ENCODE measurements at places on chromosomes 1 and 21.
A peak's percentile ranks its signal among the peaks of the same experiment; 100 is the strongest.

- no peak for DNase-seq
Observed at GRCh38 chr1:150912623-150913022, 13.5 kb upstream of the SETDB1 start.

DNA sequence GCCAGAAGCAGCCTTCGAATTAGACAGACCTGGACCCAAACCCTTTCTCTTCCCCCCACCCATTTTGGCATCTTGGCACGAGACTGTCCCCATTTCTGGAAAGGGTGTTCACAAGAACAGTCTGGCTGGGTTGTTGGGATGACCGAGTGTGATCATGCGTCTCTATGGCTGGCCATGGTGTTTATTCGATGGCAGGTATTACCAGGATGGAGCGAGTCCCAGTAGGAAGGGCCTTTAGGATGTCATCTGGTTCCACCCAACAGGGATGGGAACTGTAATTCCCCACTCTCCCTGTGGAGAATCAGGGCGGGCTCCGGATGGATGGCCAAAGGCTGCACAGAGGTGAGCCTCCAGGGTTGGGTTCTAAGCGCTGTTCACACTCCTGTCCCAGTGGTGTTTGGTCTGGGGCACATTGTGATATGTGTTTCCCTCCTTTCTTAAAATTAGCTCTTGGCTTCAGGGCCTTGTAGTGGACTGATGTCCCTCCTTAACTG, 33.4 kb upstream of the ATP5PO start:
- no peak for DNase-seq

DNA sequence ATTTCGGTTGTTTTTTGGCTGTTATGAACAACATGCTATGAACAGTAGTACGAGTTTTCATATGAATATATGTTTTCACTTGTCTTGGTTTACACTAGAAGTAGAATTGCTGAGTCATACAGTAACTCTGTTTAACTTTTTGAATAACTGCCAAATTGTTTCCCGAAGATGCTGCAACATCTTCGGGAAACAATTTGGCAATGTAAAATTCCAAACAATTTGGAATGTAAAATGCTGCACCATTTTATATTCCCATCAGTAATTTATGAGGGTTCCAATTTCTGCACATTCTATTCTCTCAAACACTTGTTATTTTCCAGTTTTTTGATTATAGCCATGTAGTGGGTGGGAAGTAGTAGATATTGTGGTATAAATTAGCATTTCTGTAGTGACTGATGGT, 11.6 kb downstream of the PCBP3 start:
- no peak for DNase-seq

- DNase-seq = no peak
Observed at GRCh38 chr1:57719274-57719673, 295.4 kb upstream of the DAB1 start.

DNA sequence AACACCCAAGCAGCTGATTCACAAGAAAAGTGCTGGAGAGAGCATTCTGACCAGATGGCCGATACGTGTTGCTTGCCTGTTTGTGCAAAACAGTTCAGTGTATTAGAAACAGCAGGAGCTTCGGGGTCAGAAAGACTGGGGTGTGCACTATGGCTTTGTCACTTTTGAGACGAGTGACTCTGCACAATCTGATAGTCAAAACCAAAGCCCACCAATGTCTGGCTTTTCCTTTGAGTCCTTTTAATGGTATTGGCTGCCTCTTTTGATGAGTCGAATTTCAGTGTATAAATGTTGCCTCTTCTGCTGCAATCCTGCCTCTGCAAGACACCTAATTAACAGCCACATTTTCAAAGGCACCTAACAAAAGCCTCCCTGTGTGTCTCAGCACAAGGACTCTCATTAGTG, 444.6 kb downstream of the AJAP1 start:
- DNase-seq = no peak

DNA sequence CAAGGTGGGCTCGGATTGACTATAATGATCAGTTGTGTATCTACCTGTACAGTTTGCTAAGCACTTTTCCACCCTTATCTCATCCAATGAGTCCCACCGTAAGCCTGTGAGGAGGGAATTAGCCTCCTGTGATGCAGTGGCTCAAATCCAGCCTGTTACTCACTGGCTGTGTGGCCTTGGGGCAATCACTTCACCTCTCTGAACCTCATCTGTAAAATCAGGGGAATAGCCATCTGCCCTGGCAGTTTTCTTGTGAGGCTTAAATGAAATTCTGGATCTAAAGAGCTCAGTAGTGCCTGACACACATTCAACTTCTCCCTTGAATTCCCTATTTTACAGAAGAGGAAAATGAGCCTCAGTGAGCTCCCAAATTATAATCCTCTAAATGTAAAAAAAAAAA, 7.4 kb upstream of the EXTL1 start:
- DNase-seq = no peak

DNA sequence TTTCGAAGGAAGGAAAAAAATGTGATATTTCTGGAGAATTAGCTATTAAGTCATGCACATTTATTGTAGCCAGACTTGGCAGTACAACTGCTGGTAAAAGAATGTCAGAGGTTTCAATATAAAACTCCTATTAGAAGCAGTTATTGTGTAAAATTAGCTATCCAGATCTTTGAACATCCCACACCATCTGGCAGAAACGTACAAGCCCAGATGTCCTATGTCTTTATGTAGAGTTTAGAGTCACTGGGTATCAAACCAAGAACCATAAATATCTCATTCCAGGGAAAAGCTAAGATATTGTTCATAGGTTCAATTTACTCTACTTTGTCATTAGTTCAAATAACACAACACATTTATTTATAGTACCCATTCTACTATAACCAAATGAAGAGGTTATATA, 31.4 kb downstream of the OLFM3 start:
- no peak for DNase-seq

- peak; percentile 45 for DNase-seq
Observed at GRCh38 chr1:52033190-52034049, at the start of gene KTI12. Gene KTI12, minus strand, starts transcription at chr1:52033810. Its CDS starts 49 bp downstream, at chr1:52033761.

GRCh38 chr1:240797050-240797449, 185.1 kb upstream of the GREM2 start:
- DNase-seq = no peak

GRCh38 chr1:47680815-47681475, 243.1 kb downstream of the FOXD2 start:
- DNase-seq = no peak

- DNase-seq = no peak
Observed at GRCh38 chr1:75469586-75470173, 141.2 kb downstream of the SLC44A5 start.

GRCh38 chr1:2594001-2594640, 7.5 kb downstream of the PRXL2B start:
- DNase-seq = no peak

- DNase-seq = no peak
Observed at GRCh38 chr1:52364235-52364839, 1.7 kb downstream of the CC2D1B start.

DNA sequence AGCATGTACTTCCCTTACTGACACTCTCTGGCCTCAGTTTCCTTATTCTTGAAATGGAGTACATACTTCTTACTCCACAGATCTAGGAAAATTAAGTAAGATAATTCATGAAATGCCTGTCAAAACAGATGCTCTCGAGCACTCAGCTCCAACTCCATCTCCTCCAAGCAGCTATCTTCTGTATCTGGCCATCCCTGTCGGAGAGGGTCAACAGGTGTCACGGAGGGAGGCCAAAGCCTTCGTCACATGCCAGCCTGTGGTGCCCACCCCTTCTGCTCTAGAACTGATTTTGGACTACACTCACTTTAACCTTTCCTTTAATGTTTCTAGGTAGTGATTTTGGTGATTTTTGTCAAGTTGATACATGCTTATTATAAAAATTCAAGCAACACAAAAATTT, 18.8 kb upstream of the PKP1 start:
- no peak for DNase-seq

DNA sequence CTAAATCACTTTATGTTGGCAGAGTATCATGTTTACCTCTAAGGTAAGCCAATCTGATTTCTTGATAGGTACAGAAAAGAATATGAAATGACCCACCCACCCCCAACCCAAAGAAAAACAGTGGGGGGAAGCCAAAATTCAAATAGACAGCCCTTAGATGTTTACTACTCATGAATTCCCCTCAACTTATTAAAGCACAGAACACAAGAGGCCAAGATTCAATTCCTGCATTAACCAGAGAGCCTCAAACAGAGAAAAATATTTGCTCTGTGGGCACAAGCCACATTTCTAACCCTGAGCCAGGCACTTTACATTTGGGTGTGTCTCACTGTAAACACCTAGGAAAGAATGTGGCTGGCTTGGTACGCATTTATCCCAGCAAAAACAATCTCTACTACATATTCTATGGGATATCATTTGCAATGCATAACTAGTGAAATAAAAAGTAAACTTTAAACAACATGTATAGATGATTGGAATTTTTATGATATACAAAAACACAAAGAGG, 84.3 kb downstream of the PTPN14 start:
- no peak for DNase-seq

GRCh38 chr21:35345954-35346353, 296.9 kb upstream of the RUNX1 start:
- no peak for DNase-seq

DNA sequence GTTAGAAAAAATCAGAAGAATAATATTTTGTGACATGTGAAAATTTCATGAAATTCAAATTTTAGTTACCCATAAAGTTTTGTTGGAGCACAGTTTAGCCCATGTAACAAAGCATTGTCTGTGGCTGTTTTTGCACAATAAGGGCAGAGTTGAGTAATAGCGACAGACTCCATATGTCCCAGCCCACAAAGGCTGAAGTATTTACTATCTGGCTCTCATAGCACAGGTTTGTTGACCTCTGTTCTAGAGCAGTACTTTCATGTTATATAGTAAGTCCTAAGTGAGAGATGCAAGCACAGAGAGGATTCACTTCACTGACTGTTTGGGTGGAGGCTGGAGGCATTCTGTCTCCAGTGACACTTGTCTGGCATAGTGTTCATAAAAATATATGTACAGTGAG, 6.8 kb downstream of the LAMC1 start:
- no peak for DNase-seq

DNA sequence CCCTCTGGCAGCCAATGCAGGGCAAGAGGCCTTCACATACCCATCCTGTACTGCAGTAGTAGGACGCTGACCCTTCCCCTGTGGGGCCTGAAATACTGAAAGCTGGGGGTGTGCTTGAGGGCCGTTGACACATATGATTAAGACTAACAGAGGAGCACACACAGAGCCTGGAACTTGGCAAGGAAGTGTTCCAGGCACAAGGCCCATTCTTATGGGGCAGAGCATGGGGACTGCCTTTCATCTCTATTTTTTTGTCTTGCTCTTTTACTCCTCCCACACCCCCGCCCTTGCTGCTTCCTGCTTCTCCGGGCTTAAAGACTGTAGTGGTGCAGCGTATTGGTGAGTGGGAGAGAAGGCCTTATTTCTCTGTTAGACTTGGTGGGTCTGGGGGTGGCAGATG, 137.4 kb downstream of the BACH1 start:
- DNase-seq = no peak

DNA sequence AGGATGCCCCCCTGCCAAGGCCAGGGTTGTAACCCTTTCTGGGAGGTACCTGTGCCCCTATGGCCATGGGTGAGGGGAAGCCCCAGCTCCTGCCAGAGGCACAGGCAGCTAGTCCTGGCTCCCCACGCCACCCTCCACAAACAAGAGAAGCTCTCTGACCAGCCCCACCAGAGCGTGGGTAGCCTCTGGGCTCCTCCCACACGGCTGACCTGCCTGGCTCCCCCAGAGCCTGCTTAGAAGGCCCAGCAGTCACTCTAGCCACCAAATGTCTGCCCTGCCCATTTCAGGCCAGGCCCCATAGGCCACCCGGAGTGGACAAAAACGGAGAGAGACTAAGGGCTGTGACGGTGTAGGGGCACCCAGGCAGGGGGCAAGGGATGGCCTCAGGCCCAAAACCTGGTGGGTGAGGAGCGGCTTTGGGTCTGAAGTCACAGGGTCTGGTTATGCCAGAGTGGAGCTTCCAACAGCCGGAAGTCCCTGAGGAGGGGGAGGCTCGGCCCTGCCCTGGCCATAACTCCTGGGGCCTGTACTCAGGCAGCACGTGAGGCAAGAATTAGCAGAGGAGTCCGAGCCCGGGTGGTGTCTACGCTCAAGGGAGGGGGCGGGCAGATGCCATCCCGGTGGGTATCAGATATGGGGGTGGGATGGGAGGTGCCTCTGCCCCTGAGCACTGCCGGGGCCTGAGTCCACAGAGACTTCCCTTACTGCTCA, 155.4 kb downstream of the CASZ1 start:
- DNase-seq = no peak

GRCh38 chr1:15151377-15151806, 2.2 kb upstream of the TMEM51 start:
- DNase-seq = no peak

DNA sequence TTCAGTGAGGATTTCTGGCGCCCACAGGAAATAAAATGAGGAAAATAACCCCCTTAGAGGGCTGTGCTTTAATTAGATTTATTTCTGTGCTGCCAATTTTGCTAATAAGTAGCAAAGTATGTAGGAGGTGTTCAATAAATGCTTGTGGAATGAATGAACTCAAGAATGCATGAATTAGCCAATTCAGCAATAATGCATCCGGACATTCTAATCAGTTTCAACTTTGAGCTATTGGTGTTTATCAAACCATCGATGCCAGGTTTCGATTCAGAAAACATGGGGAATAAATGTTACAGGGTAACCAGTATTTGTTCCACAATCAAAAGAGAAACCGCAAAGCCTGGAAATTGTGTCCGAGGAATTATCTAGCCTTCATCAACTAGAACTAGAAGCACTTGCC, 353.2 kb downstream of the NTNG1 start:
- no peak for DNase-seq

GRCh38 chr1:101905283-101905835, 91.4 kb downstream of the OLFM3 start:
- peak; percentile 76 for DNase-seq

GRCh38 chr21:28338701-28339305, 653.9 kb downstream of the LTN1 start:
- DNase-seq = no peak

GRCh38 chr1:31510304-31510703, 66.0 kb upstream of the TINAGL1 start:
- no peak for DNase-seq

- no peak for DNase-seq
Observed at GRCh38 chr1:160404094-160404493, 3.7 kb downstream of the VANGL2 start.
